ENCODE measurements at places on chromosomes 11 and 22.

DNA sequence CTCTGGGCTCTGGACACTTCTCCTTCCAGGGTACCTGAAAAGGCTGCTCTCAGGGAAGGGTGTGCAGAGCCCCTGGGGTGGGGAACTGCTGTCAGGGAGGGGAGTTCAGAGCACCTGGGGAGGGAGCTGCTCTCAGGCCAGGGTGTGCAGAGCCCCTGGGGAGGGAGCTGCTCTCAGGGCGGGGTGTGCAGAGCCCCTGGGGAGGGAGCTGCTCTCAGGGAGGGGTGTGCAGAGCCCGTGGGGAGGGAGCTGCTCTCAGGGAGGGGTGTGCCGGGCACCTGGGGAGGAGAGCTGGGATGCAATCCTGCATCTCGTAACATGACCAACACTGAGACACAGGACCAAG is 764.2 kb downstream of the BRD1 start:
- no peak for DNase-seq

DNA sequence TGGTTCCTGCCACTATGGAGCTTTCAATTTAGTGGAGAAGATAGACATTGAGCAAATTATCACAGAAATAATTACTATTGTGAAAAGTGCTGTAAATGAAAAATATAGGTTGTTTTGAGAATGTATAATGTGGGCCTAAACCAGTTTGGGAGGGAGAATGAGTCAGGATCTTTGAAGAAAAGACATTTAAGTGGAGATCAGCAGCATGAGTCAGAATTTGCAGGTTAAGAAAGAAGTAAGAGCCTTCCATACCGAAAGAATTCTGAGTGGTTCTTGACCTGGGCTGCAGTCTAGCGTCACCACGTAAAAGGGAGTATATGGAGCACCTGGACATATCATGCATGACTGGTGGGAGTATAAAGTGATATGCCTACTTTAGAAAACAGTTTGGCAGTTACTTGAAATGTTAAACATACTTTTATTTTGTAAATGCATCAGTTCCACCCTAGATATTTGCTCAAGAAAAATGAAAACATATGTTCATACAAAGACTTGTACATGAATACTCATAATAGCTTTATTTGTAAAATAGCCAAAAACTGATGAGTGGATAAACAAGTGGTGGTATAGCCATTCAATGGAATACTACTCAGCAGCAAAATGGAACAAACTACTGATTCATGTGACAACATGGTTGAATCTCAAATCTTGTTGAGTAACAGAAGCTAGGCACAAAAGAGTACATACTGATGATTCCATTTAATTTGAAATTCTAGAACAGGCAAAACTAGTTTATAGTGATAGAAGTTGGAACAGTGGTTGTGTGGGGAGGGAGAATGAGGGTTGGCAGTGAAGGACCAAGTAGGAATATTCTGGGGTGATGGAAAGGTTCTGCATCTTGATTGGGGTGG is 99.2 kb downstream of the STIM1 start:
- DNase-seq: no peak

DNA sequence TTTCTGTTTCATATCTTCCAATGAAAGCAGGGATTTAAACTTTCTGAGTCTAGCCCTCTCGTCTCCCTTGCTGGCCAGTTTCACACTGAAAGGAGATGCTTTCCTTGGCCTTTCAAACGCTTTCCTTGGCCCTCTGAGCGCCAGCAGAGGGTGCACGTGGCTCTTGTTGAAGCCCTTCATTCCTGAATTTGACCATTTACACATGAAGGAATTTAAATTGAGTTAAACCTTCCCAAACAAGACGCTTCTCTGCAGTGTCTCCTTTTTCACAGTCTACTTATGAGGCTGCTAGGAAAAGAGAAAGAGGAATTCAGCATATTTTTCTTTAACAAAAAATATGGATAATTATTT is 21.6 kb downstream of the NNMT start:
- no peak for DNase-seq

GRCh38 chr11:84243629-84244263 is 957.6 kb upstream of the CCDC90B start:
- no peak for DNase-seq

DNA sequence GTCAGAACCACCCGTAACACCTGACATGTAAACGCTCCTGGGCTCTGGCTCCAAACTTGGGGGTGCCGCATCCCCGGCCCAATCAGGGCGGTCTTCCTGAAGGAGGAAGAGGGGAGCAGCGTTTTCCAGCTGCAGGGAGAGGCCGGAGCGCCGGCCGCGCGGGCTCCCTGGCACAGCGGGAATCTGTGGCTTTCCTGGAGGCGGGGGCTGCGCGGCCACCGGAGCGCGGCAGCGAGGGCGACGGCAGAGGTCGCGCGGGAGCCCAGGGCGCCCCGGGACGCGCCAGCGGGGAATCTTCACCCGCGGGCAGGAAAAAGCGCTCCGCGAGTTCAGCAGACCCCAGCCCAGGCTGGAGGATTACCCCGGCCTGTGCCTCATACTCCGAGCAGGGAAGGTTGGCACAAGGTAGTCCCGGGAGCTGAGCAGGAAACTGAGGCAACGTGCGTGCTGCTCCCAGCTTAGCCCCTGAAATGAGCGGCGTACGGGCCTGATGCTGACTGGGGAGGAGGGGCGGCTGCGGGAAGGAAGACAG is 600 bp upstream of the ESAM start:
- DNase-seq: no peak

DNA sequence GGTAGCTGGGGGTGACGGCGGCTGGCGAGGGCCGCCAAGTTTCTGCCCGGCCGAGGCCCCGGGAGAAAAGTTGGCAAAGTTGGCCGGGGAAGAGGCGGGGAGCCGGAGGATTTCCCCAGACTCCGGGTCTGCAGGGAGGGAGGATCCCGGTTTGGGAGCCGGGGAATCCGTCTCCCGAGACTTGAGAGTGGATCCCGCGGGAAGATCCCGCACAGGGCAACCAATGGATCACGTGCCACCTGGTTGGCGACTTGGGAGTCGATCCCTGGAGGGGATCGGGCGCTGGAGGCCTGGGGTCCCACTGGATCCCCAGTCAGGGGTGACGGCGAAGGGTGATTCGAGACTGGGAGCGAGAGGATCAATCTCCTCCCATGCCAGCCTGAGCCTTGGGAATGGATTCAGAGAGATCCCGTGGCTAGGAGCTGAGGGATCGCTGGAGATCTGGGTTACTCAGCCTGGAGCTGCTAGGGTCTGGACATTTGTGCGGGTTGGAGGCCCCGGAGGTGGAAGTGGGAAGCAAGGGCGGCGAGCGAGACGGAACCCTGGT is 394 bp downstream of the KIAA1671 start:
- no peak for DNase-seq

DNA sequence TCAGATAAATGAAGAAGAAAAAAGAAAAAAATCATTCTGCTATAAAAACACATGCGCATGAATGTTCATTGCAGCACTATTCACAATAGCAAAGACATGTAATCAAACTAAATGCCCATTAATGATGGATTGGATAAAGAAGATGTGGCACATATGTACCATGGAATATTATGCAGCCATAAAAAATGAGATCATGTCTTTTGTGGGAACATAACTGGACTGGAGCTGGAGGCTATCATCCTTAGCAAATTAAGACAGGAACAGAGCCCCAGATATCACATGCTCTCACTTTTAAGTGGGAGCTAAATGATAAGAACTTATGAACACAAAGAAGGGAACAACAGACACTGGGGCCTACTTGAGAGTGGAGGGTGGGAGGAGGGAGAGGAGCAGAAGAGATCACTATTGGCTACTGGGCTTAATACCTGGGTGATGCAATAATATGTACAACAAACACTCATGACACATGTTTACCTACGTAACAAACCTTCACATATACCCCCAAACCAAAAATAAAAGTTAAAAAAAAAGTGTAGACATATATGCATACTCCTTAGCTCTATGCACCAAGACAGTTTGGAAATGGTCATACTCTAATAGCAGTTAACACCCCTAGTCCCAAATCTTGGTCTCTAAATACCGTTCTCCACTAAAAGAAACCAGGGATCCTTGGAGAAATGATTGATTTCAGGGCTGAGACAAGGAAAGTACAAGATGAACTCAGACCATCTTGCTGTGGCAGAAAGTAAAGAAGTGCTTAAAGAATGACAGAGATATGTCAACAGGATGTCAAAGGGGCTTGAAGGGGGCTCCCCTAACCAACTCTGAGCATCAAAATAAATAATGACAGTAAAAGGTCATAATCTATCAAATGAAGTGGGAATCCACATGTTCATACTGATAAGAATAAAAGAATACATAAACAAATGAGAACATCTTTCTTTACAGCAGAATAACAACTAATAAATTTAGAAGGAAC is 17.1 kb upstream of the DDX6 start:
- DNase-seq: no peak

DNA sequence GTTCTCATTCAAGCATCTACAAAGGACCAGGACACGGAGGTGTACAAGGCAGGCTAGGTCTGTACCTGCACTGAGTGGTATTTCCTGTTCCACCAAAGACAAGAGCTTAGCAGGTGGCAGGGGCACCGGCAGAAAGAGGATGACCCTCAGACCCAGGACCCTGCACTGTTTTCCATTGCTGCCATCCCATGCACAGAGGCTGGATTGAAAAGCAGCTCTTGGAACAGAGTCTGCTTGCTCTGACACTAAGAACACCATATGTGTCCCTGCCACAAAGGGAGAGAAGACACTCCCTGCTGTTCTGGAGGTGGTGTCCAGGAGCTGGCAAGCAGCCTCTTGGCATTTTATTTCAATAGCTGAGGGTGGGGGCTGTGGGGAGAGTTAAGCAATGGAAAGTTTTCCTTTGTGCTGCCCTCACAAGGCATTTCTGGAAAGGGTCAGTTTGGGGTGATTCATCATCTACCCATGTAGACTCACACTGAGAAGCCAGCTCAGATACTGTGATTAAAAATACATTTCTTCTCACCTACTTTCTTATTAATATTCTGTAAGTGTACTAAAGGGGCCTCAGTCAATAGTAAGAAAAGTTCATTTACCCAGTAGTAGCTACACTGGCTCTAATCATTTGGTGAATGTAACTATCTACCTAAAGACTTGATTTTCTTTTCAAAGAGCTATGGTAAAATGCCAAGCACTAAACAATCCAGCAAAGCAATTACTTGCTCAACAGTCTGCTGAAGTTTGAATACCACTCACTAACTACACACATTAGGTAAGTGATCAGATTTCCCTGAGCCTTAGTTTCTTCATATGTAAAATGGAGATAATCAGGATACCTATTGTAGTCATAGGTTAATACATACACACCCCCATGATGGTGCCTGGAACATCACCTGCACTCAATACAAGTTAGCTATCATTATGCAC is 55.2 kb downstream of the SLC1A2 start:
- DNase-seq: no peak

- no peak for DNase-seq
These were observed 3.1 kb downstream of the MRGPRG start for GRCh38 chr11:3215346-3216026.

DNA sequence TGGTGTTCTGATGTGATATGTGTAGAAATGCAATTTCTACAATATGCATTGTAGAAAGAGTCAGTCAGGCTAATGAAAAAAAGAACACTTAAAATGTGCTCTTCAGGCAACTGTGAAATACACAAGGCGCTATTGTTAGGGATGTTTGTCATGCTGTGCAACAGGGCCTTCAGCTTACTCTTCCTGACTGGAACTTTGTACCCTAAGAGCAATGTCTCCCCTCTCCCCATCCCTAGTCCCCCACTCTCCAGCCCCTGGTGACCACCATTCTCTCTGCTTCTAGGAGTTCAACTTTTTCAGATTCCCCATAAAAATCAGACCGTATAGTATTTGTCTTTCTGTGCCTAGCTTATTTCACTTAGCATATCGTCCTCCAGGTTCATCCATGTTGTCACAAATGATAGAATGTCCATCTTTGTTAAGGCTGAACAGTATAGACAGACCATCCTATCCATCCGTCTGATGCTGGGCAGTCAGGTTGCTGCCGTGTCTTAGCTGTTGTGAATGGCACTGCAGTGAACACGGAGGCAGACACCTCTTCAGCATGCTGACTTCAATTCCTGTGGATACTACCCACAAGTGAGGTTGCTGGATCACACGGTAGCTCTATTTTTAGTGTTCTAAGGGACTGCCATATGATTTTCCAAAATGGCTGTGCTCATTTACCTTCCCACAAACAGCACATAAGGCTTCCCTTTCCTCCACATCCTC is 10.7 kb downstream of the NDUFV1 start:
- DNase-seq: no peak

DNA sequence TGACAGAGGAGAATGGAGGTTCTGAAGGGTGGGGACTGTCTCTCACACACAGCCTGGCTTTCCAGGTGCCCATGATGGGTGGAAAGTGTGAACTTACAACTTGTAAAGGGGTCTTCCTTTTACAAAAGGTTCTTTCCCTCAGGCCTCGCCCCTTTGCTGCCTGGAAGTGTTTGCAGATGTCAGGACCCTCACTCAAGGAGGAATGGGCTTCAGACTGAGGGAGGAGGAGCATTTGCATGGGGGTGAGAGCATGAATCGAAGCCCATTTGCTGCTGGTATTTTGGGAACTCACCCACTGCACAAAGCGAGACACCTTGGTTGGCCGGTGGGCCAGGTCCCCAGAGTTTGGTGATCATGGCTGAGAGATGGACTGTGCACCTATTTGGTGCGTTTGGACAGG is 25.1 kb downstream of the MPPED1 start:
- no peak for DNase-seq

- DNase-seq: peak; percentile 10
These were observed 3.0 kb upstream of the MYBPC3 start for GRCh38 chr11:47355283-47356128.

DNA sequence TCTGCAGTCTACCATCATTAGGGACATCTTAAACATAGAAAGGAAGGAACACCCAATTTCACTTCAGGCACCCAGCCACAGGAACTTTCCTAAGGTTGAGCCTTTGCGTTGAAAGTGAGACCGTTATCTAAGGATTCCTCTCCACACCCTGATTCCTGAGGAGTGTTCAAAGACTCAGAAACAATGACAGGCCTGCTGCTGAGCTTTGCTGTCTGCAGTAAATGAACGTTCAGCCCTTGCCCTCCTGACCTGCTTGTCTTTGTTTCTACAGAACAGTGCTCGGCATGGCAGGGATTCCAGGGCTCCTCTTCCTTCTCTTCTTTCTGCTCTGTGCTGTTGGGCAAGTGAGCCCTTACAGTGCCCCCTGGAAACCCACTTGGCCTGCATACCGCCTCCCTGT is 7.0 kb downstream of the PRSS23 start:
- no peak for DNase-seq

GRCh38 chr22:44605486-44605885 is 96.5 kb upstream of the PRR5 start:
- DNase-seq: no peak

DNA sequence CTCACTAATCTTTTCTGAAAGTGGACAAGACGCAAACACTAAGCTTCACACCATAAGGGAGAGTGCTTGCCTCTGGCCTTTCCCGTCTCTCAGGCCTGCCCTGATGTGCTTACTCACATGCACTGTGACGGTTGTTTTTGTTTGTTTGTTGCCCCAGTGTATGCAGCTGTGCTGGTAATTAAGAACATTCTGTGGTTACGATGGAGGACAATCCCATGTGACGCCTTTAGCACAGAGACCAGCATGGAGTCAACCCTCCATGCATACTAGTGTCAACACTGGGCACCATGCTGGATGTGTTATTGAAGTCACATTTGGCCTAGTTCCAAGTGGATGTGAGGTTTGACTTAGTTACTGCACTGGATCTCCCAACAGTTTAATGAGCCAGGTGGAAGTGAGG is 27.8 kb upstream of the CDON start:
- DNase-seq: no peak
